ENCODE measurements at places on chromosomes 1 and 21. TPM values are rescaled to one million over a fixed set of nuclear protein-coding genes. Genes with fewer than 3 reads are reported as not detected.

NUP210L gene
- 0.43 TPM for total RNA-seq

GRCh38 chr1:56540467-56540866 is 38.9 kb downstream of the PLPP3 start:
- no peak for DNase-seq

DNA sequence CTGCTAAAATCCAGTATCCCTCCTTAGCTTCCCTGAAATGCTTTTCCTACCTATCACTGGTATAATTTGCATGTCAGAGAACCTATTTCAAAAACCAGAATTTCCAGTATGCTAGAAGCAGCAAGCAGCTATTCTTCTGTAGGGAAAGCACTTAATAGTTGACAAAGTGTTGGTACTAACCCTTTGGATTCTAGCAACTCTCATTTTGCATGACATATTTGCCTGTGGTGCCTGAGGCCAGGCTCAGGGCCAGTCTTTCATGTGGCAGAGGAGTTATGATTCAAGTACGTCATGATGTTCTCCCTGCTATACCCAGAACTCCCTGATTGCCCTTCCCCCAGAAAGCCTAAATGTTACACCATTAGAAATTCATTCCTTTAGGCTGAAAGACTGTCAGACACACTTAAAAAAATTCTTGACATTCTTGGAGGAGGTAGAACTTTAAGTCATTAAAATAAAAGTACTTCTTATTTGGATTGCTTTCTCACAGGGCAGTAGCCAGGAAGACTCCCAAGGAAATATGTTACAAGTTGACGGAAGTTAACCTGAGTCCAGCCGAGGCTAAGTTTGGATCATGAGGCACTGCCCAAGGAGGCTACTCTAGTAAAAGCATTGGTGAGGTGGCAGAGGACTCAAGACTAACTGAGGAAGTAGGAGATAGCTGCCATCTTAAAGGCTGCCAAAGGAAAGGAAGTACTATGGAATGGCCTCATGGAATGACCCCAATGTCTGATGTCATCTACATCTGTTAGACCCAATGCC is 298.4 kb upstream of the SPAG17 start:
- DNase-seq = no peak

DNA sequence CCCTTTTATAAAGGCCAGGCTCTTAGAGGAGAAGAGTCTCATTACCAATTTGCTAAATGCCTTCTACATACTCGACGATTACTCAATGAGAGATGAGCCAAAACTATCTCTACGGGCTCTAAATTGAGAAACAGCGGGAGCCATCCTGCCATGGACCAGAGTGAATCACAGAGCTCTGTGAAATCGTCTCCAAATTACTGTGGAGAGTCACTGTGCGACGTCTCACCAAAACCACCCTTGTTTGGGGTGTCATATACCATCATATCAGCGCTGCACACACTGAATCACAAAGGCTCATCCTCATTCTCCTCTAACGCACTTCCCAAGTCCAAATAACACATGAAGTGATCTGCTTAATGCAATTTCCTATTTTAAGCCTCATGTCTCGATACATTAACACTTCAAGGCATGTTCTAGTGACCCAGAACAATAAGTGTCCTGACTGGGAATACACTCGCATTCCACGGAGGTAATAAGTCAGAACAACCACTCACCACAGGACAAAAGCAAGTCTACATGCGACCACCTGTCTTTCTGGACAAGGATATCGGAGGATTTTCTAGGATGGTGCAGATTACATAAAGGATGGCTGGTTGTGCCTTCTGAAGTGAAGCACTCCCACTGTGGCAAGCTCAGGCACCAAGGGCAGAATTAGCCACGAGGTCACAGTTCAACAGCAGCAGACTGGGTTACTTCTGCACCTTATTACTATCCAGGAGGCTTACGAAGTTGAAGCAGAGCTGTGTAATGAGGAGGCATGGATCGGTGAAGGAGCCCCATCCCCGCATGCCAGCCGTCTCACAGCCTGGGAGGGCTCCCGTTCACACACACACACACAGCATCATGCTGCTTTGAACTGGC is 44.3 kb downstream of the NID1 start:
- no peak for DNase-seq

DNA sequence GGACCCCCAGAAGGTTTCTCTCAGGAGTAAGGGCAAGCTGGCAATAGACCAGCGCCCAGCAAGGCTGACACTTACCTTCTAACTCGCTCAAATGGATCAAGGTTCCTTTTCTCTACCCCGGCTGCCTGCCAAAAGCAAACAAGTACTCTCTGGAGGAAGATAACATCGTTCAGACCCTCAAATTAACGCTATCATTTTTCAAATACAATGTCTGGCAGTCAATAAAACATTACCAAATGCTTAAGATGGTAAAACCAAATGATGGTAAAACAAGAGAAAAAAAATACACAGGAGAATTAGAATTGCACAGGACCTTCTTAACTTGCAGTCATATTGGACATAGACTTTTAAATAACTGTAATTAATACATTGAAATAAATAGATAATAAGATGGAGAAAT is 148.1 kb downstream of the SPATA46 start:
- DNase-seq = no peak
